Mesothelial cell of epicardium (in vitro differentiated cells): ENCODE measurements at places on chromosomes 4 and X.
A peak's percentile ranks its signal among the peaks of the same experiment; 100 is the strongest.

DNA sequence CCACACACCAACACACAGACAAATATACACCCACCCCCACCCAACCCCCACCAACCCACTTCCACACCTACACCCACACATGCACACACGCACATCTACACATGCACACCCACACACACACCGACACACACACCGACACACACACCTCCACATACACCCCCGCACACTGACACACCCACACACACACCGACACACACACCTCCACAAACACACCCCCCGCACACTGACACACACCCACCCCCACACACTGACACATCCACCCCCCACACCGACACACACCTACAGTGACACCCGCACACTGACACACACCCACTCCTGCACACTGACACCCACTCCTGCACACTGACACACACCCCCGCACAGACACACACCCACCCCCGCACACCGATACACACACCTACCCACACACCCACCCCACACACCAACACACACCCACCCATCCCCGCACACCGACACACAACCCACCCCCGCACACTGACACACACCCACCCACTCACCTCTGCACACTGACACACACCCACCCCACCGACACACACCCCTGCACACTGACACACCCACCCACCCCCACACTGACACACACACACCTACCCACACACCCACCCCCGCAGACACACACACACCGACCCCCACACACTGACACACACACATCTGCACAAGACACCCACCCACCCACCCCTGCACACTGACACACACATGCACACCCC, 31.1 kb downstream of the FGFRL1 start:
- H3K4me3 ChIP-seq, result no peak overlapping the region
- peaks cover 19% of the 10 kb centered on the region for H3K27me3 ChIP-seq
- DNase-seq, result no peak
- H3K36me3 ChIP-seq, result no peaks in the 10 kb centered on the region

DNA sequence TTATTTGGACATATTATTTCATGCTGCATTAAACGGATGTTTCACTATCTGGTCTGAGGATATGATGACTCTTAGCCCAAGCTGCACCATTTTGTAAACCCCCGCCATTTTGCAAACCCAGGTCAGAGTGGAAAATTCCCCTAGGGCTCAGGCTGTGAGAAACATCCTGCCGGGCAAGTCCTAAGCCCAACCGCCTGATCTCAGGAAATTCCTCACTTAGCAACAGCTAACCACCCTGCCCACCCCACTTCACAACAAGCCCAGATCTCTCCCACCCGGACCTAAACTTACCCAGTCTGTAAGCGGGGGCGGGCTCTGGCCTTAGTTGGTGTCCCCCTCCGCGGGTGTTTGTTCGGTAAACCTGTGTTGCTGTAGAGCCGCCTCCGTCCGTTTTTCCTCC, 2747.1 kb downstream of the PCDH7 start:
- DNase-seq, result no peak
- H3K27me3 ChIP-seq, result no peaks in the 10 kb centered on the region
- no peak overlapping the region for H3K4me3 ChIP-seq
- H3K27ac ChIP-seq, result no peak overlapping the region
- H3K36me3 ChIP-seq, result peaks cover 2% of the 10 kb centered on the region

DNA sequence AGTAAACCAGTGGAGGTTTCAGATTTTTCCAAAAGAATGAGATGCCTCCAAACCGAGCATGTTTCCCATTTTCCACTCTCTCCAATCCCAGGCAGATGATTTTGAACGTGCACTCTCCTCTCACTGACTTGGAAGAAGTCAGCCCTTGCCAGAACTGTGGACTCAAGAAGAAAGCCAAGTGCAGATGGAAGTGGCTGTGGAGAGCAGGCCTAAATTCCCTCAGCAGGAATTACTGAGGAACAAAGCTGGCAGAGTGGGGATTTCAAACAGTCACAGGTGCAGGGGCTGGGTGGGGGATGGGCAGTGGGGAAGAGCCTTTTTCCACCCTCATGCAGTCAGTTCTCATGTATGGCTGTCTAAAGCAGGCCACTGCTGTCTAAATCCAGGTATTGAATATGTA, 83.5 kb upstream of the PLAC1 start:
- H3K27me3 ChIP-seq, result no peaks in the 10 kb centered on the region
- no peak overlapping the region for H3K4me3 ChIP-seq
- DNase-seq, result no peak

- no peak overlapping the region for H3K27ac ChIP-seq
- no peak for DNase-seq
- no peaks in the 10 kb centered on the region for H3K27me3 ChIP-seq
- H3K36me3 ChIP-seq, result no peaks in the 10 kb centered on the region
- H3K4me1 ChIP-seq, result peaks cover 5% of the 10 kb centered on the region
Measured at GRCh38 chr4:104472766-104473165, 21.9 kb downstream of the CXXC4 start.

- peak overlapping the region; percentile 87 for H3K27ac ChIP-seq
- H3K36me3 ChIP-seq, result no peaks in the 10 kb centered on the region
- H3K4me3 ChIP-seq, result peak overlapping the region; percentile 80
- H3K27me3 ChIP-seq, result peaks cover 96% of the 10 kb centered on the region
- peaks cover 53% of the 10 kb centered on the region for H3K4me1 ChIP-seq
- peak; percentile 86 for DNase-seq
Measured at GRCh38 chr4:54228056-54228527, 1.0 kb upstream of the PDGFRA start.

GRCh38 chrX:115679460-115679859, 118.5 kb downstream of the PLS3 start:
- H3K36me3 ChIP-seq, result no peaks in the 10 kb centered on the region
- no peak overlapping the region for H3K4me3 ChIP-seq
- H3K27me3 ChIP-seq, result no peaks in the 10 kb centered on the region
- DNase-seq, result no peak

GRCh38 chrX:15749642-15750610, 11.9 kb downstream of the CA5B start:
- no peaks in the 10 kb centered on the region for H3K27me3 ChIP-seq
- no peak for DNase-seq
- peaks cover 61% of the 10 kb centered on the region for H3K4me1 ChIP-seq
- peak overlapping the region; percentile 73 for H3K27ac ChIP-seq
- H3K36me3 ChIP-seq, result peaks cover 9% of the 10 kb centered on the region
- no peak overlapping the region for H3K4me3 ChIP-seq

GRCh38 chr4:2786152-2786671, 6.7 kb upstream of the SH3BP2 start:
- H3K4me3 ChIP-seq, result no peak overlapping the region
- H3K4me1 ChIP-seq, result peaks cover 5% of the 10 kb centered on the region
- peaks cover 14% of the 10 kb centered on the region for H3K27me3 ChIP-seq
- no peak for DNase-seq

GRCh38 chr4:52824270-52824602, 37.9 kb upstream of the RASL11B start:
- H3K4me1 ChIP-seq, result peaks cover 29% of the 10 kb centered on the region
- peak overlapping the region; percentile 98 for H3K27ac ChIP-seq
- no peaks in the 10 kb centered on the region for H3K36me3 ChIP-seq
- H3K27me3 ChIP-seq, result no peaks in the 10 kb centered on the region
- H3K4me3 ChIP-seq, result no peak overlapping the region

GRCh38 chr4:138616775-138617174, 374.6 kb upstream of the SLC7A11 start:
- no peak overlapping the region for H3K4me3 ChIP-seq
- H3K27me3 ChIP-seq, result no peaks in the 10 kb centered on the region
- peaks cover 2% of the 10 kb centered on the region for H3K4me1 ChIP-seq
- H3K36me3 ChIP-seq, result no peaks in the 10 kb centered on the region

GRCh38 chr4:135249024-135249423, 1047.4 kb upstream of the PABPC4L start:
- H3K27me3 ChIP-seq, result no peaks in the 10 kb centered on the region
- H3K4me1 ChIP-seq, result peaks cover 14% of the 10 kb centered on the region
- no peak for DNase-seq

DNA sequence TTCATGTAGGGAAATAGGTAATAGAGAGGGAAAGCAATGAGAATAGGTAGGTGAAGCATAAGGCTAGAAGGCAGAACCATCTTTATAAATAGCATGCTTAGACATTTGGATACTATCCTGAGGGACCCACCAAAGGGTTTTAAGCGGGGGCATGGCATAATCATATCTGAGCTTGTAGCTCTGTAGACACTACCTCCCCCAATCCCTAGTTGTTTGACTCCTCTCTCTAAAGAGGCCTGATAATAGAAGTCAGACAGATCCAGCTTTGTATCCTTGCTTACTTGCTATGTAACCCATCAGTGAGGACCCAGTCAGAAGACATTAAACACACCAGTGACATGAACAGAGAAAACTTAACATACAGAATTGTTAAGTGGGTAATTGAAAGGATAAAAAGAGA, 58.7 kb downstream of the SCFD2 start:
- H3K27ac ChIP-seq, result no peak overlapping the region
- H3K36me3 ChIP-seq, result peaks cover 13% of the 10 kb centered on the region
- H3K27me3 ChIP-seq, result no peaks in the 10 kb centered on the region
- no peak for DNase-seq

DNA sequence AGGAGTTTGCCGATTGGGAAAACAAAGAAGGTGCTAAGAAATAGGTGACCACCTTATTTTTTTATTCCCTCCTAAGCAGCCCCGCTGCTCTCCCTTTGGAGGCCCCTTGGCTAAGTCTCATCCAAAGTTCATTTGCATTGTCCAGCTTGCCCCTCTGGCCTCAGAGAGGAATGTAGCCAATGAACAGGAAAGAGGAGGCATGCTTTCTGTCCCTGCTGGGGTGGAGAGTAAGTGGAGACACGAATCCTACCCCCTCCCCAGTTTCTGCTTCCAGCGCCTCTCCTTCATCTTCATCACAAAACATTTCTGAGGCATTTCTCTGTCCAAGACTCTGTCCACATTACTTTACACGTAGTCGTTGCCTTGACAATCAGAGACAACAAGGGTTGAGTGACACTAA, 38.7 kb downstream of the NLGN3 start:
- DNase-seq, result no peak

GRCh38 chr4:8038719-8039251, 99.1 kb upstream of the AFAP1 start:
- H3K27me3 ChIP-seq, result no peaks in the 10 kb centered on the region
- no peak overlapping the region for H3K4me3 ChIP-seq
- no peak overlapping the region for H3K27ac ChIP-seq
- no peaks in the 10 kb centered on the region for H3K36me3 ChIP-seq
- no peak for DNase-seq

GRCh38 chrX:1909419-1910206, 294.8 kb downstream of the ASMT start:
- DNase-seq, result no peak
- H3K36me3 ChIP-seq, result no peaks in the 10 kb centered on the region
- no peak overlapping the region for H3K27ac ChIP-seq

GRCh38 chrX:34437586-34437985, 219.5 kb downstream of the TMEM47 start:
- no peaks in the 10 kb centered on the region for H3K4me1 ChIP-seq
- DNase-seq, result no peak
- no peaks in the 10 kb centered on the region for H3K27me3 ChIP-seq
- no peaks in the 10 kb centered on the region for H3K36me3 ChIP-seq
- H3K27ac ChIP-seq, result no peak overlapping the region
- no peak overlapping the region for H3K4me3 ChIP-seq

DNA sequence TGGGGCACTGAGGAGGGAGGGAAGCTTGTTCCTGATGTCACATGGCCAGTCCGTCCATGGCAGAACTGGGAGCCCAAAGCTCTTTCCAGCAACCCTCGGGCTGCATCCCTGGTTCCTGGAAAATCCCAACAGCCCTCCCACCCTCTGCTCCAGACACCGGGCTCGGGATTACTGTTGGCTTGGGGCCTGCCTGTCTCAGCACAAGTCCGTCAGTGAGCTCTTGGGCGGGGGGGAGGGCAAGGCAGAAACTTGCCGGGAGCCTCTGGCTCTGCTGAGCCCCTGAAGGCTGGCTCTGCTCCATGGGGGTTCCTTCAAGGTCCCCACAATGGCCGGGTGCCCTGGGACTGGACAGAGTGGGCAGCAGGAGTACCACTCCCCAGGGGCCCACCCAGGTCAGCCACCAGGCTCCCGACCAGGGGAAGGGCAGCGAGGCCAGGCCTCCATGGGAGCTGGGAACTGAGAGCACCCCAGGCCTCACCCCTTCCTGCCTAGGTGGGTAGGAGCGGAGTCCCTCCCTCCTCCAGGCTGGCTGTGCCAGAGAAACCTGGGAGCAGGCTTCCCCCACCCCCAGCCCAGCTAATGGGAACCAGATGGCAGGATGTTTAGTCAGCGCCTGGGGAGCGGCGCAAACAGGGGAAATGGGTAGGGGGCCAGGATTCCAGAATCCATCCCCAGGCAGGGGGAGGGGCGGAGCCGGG, 6.4 kb upstream of the HAUS7 start:
- H3K4me1 ChIP-seq, result peaks cover 16% of the 10 kb centered on the region
- peak overlapping the region; percentile 88 for H3K27ac ChIP-seq
- DNase-seq, result peak; percentile 65
- H3K4me3 ChIP-seq, result no peak overlapping the region
- no peaks in the 10 kb centered on the region for H3K27me3 ChIP-seq

- DNase-seq, result no peak
- H3K4me1 ChIP-seq, result no peaks in the 10 kb centered on the region
- no peaks in the 10 kb centered on the region for H3K27me3 ChIP-seq
- no peak overlapping the region for H3K27ac ChIP-seq
- H3K36me3 ChIP-seq, result peaks cover 7% of the 10 kb centered on the region
- H3K4me3 ChIP-seq, result no peak overlapping the region
Measured at GRCh38 chr4:107956011-107956410, 24.7 kb downstream of the CYP2U1 start.

GRCh38 chr4:56048383-56048701, 99.6 kb downstream of the CEP135 start:
- no peaks in the 10 kb centered on the region for H3K27me3 ChIP-seq
- peak overlapping the region; percentile 79 for H3K4me3 ChIP-seq
- no peaks in the 10 kb centered on the region for H3K36me3 ChIP-seq
- peaks cover 12% of the 10 kb centered on the region for H3K4me1 ChIP-seq
- H3K27ac ChIP-seq, result no peak overlapping the region

DNA sequence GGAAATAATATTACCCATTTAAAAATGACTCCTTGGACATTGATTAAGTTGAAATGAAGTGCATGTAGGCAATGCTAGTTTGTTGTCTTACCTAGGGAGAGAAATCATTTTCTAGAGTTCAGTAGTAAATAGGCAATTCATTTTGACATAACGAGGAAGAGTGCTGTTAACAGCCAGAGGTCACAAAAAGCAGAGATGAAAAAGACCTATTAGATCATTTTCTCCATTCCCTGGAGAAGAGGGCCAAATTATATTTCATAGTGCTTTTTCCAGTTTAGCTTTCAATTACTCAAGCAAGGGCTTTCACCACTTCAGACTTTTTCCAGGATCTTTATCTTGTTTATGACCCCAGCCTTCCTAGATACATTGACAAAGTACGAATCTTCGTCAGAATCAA, 374.3 kb upstream of the GALNT7 start:
- H3K27ac ChIP-seq, result no peak overlapping the region
- DNase-seq, result no peak
- H3K4me1 ChIP-seq, result peaks cover 20% of the 10 kb centered on the region
- H3K4me3 ChIP-seq, result no peak overlapping the region
- H3K27me3 ChIP-seq, result peaks cover 5% of the 10 kb centered on the region

- no peak for DNase-seq
- H3K36me3 ChIP-seq, result no peaks in the 10 kb centered on the region
- H3K27ac ChIP-seq, result no peak overlapping the region
- H3K27me3 ChIP-seq, result no peaks in the 10 kb centered on the region
Measured at GRCh38 chr4:88297212-88297516, 12.8 kb upstream of the PPM1K start.
